ENCODE measurements at places on chromosomes 12 and 14. TPM values are rescaled to one million over a fixed set of nuclear protein-coding genes. Genes with fewer than 3 reads are reported as not detected.

The TAS2R7 gene
- not detected for total RNA-seq

DNA sequence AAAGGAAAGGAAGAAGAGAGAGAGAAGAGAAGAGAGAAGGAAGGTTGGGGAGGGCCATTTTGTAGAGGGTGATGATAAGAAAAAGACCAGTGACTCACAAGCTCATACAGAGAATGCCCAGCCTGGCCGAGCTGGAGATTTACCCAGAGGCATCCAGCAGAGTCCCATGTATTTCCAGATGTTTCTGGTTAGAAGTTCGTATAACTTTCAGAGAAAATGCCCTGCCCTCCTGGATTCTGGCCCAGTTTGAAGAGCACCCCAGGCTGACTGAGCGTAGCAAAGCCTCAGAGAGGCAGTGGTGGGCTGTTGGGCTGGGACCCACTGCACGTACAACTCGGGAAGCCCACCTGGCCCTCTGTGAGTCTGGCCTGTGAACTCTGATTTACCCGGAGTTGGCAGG lies 221.8 kb downstream of the SLC41A2 start:
- H3K4me3 ChIP-seq: no peak overlapping the region
- no peaks in the 10 kb centered on the region for H3K27me3 ChIP-seq
- no peaks in the 10 kb centered on the region for H3K36me3 ChIP-seq
- no peak for DNase-seq

The RERG gene
- 12.7 TPM for total RNA-seq

GRCh38 chr14:77763316-77763715 lies 2.4 kb upstream of the SNW1 start:
- no peaks in the 10 kb centered on the region for H3K4me1 ChIP-seq
- H3K36me3 ChIP-seq: no peaks in the 10 kb centered on the region
- H3K27me3 ChIP-seq: no peaks in the 10 kb centered on the region
- no peak overlapping the region for H3K27ac ChIP-seq

The PRH2 gene
- total RNA-seq: 1.8 TPM

- no peaks in the 10 kb centered on the region for H3K4me1 ChIP-seq
- H3K27ac ChIP-seq: no peak overlapping the region
- DNase-seq: no peak
- no peaks in the 10 kb centered on the region for H3K27me3 ChIP-seq
- no peaks in the 10 kb centered on the region for H3K36me3 ChIP-seq
Observed at GRCh38 chr14:101030586-101030985, 127.1 kb upstream of the RTL1 start.

The WSCD2 gene
- 6.7 TPM for total RNA-seq

Data from prostate gland (tissue), 2 donors.